ENCODE measurements at places on chromosomes 13 and 19. TPM values are rescaled to one million over a fixed set of nuclear protein-coding genes. Genes with fewer than 3 reads are reported as not detected.

Gene ICAM5
- not detected for total RNA-seq

DNA sequence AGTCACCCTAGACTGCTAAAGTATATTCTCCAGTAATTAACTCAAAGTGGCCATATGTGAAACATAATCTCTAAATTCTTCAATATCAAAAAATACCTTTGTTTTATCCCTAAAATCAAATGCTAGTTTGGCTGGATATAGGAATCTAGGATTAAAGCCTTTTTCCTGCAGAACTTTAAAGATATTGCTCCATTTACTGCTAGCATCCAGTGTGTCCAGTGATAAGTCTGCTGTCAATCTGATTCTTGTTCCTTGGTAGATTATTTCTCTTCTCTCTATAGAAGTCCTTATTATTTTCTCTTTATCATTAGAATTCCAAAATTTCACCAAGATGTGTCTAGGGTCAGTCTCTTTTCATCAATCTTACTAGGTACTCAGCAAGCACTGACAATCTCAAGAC is 384.6 kb downstream of the FGF14 start:
- no peak for DNase-seq

GRCh38 chr19:31510635-31511034 is 161.4 kb upstream of the TSHZ3 start:
- no peak for DNase-seq

DNA sequence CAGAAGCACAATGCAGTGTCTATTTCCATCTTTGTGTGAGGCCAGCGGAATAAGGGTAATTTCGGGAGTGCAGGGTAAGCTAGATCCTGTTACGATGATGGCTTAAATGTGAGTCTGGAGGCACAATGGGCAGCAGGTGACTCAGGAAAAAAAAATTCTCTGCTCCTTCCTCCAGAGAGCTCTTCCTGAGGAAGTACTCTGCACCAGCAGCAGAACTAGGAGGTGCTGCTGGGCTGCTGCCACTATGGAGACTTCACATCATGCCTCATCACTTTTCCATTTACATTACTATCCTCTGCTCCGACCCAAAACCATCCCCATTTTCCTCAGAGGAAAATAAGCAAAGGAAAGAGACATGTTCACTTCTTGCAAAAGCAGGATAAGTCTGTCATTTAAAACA is 282.0 kb downstream of the DNAJC15 start:
- DNase-seq: no peak

DNA sequence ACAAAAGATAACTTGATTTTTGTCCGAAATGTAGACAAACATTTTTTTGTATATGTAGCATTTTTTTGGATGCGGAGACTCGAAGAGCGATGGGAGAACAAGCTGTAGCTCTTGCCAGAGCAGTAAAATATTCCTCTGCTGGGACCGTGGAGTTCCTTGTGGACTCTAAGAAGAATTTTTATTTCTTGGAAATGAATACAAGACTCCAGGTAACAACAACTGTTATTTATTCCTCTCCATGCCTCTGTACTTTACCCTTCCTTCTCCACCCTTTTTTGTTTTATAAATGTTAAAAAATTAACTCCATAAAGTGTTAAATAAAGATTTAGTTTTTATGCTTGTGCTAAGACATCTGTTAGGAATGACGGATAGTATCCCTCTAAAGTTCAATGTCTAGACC is 184.2 kb downstream of the PCCA start:
- no peak for DNase-seq

DNA sequence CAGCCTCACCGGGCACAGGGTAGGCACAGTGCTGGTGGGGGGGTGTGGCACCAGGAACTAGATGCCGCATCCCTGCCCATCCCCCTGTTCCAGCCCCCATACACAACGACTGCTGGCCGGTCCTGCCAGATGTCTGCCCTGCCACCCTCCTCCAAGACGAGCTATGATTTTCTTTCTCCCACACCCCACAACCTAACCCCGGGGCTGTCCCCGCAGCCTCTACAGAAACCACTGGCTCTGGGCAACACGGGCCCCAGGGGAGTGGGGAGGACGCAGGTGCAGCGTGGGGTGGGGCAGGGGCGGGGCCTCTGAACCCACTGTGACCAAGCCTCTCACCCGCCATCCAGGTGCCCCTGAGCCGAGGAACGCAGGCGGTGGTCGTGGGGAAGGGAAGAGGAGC is 15.5 kb downstream of the PGLS start:
- DNase-seq: no peak
